Fibroblast of skin of scalp (primary cell): ENCODE measurements at places on chromosomes 1 and 21.

- DNase-seq, result no peak
These were observed 853.8 kb downstream of the USP25 start for GRCh38 chr21:16583556-16583955.

DNA sequence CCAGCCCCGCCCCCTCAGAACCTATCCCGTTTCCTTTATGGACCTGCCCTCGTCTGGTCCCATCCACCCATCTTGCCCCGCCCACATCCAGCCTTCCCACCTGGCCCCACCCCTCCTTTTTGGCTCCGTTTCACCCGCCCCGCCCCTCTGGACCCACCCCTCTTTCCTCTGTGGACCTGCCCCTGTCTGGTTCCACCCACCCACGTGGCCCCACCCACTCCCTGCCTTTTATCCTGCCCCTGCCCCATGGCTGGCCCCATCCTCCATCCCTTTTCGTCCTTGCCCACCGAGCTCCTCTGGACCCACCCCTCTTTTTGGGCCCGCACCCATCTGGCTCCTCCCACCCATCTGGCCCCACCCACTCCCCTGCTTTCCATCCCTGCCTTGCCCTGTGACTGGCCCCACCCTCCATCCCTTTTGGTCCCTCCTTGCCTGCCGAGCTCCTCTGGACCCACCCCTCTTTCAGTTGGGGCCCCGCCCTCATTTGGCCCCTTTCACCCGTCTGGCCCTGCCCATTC lies 177.3 kb downstream of the CAMTA1 start:
- DNase-seq, result no peak

DNA sequence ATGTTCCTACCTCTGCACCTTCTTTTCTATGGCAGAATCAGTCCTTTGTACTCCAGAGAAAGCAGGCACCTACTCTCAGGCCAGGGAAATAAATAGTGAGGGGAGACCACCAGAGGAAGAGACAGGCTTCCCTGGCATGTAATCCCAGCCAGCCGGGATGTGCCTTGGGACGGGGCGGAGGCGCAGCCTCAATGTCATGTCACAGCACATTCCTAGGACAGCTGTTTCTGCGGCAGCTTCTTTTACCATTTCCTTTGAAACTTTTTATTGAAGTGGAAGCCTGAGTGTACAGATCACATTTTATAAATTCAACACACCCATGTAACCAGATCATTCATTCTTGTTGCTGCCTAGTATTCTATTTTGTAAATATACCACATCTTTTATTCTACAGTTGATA lies 67.9 kb upstream of the ZNF326 start:
- DNase-seq, result no peak

DNA sequence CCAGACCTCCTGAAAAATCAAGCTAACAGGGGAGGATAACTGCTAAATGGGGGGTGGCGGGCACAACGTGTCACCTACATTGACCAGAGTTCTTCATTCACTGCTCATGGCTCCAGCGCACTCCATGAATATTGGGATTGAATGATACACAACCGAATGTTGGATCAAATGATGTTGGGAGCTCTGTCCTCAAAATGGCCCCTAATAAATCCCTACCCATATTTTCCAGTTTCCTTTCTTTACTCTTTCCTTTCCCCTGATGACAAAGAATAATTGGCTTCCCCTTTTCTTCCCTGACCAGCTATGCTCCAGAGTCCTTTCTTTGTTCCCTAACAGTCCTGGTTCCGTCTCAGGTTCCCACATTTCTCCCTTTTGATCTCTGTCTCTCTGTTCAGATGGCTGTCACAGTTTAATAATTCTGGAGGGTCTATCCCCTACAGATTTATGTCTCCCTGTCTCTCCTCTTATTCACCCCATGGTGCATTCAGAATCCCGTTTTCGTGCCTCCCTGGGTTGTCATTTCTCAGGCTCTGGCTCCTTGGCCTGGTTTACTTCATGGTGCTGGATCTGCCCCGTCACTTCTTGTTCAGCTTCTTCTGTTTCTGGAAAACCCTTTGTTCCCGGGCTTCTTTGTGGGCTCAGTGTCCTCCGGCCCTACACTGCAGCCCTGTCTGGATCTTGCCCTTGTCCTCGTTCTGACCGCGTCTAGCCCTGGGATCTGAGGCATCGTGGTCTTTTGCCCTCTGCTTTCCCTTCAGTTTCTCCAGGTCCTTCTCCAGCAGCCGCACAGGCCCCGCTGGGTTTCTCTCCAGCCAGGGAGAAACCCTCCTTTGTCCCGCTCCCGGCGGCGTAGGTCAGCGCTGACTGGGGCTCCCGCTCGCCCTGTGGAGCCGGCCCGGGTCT lies 78.3 kb downstream of the NDUFS5 start:
- DNase-seq, result peak; percentile 33

DNA sequence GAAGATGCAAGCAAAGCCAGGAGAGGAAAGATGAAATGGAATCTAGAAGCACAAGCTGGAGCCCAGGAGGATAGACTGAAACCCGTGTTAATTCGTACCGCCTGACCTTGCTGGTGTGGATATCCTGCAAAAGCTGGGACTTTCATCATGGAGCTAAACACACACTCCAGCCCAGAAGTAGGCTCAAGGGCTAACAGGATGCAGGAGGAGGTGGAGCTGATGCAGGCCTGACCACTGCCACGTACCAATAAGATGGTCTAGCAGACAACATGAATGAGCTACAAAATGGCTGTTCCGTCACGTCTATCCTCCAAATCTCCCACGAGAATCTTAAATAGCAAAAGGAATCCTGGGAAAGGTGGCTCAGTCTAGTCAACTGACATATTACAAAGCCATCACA lies 270.3 kb downstream of the SDCCAG8 start:
- no peak for DNase-seq

DNA sequence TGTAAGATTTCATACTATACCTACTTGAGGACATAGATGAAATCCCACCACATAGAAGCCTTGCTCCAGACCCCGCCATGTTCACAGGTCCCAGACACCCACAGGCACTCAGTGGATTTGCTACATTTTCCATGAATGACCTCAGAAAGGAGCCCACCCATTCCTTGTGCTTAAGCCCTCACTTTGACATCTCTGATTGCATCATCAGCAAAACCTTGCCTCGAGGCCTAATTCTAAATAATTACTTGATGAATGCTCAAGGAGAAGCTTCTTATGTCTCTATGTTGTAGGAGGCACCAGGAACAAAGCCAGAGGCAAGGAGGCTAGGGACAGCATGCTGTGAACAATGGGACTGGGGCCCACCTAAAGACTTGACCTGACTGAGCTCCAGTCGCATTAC lies 12.1 kb downstream of the OVGP1 start:
- DNase-seq, result no peak

- DNase-seq, result no peak
These were observed at the start of gene LRRN2 for GRCh38 chr1:204685236-204686006. TSS of gene LRRN2 (minus strand) at chr1:204685738. CDS start at chr1:204619992, 65,746 bp downstream.

- DNase-seq, result no peak
These were observed 10.5 kb downstream of the SNAP47 start for GRCh38 chr1:227745568-227746265.

GRCh38 chr1:36796733-36797132 lies 237.6 kb downstream of the GRIK3 start:
- DNase-seq, result no peak

- no peak for DNase-seq
These were observed 192.8 kb downstream of the FCRL5 start for GRCh38 chr1:157359314-157360022.

GRCh38 chr21:33894736-33895288 lies 20.8 kb downstream of the ATP5PO start:
- DNase-seq, result peak; percentile 88

GRCh38 chr1:30411206-30411605 lies 312.2 kb downstream of the MATN1 start:
- DNase-seq, result no peak

GRCh38 chr21:41961282-41961701 lies 7.5 kb upstream of the C2CD2 start:
- no peak for DNase-seq

GRCh38 chr1:243850202-243850451 lies at the start of gene AKT3:
TSS of gene AKT3 (minus strand) at chr1:243850243. CDS start at chr1:243843170, 7,073 bp downstream.
- peak; percentile 91 for DNase-seq

DNA sequence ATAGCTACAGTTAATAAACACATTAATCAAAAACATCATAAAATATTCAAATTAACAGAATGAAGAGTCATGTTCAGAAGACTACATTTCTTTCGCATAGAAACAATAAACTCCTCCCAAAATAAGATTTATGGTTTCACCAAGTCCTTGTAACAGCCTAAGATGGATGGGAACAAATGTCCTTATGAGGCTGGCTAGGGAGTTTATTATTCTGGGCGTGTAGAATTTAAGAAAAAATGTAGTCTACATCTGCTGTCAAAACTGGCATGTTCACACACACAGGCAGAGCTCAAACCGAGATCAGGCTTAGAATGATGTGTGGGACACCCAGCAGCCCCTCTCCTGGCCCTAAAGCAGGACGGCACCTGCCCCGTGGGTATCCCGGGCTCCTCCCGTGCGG lies 101.1 kb downstream of the NPHP4 start:
- DNase-seq, result no peak

DNA sequence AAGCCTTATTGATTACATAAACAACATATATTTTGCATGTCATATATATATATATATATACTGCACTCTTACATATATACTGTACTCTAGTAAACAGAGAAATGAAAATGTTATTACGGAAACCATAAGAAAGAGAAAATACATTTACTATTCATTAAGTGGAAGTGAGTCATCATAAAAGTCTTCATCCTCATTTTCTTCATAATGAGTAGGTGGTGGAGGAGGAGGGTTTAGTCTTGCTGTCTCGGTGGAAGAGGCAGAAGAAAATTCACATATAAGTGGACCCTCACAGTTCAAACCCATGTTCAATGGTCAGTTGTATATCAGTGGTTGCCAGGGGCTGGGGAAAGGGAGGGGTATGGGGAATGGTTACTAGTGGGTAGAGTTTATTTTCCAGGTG lies 8.0 kb upstream of the IFNLR1 start:
- no peak for DNase-seq

- DNase-seq, result peak; percentile 39
These were observed 560.5 kb downstream of the KIF26B start for GRCh38 chr1:245715291-245715701.

DNA sequence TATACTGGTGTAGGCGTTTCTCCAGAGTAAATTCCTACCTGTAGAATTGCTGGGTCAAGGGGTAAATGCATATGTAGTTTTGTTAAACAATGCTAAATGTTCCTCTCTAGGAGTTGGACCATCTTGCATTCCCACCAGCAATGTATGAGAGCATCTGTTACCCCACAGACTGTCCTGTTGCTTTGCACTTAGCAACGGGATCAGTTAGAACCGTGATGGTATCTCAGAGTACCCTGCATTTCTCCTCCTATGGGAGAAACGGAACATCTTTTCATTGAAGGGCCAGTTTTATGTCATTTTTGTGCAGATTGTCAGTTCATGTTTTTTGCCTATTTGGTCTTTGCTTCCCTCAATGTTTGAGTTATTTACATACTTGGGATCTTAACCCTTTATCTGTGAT lies 18.0 kb upstream of the RIPPLY3 start:
- no peak for DNase-seq

DNA sequence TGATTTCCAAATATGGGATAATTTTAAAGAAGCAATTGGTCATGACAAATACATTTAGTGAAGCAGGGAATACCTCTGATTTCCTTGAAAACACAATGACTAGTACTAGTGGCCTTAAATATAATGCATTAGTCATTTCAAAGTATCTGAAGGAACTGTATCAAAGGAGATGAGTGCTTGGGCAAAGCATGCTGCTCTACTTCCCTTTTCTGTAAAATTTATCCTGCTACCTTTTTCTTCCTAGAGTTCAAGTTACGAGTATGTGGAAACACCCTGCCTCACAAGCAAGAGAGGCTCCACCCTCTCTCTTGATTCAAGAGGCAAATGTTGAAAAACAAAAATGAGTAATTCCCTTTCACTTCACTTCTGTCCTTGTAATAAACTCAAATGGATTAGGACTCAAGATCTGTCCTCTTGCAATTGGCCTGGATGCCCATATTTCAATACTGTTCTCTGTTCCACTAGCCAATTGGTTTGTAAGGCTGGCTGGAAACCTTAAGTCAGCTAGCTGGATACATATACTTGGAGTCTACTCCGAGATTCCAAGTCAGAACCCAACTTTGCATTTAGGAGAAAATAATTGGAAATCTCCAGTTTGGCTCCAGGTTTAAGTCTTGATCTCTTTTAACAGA lies 92.5 kb downstream of the CDC42BPA start:
- peak; percentile 81 for DNase-seq

GRCh38 chr1:20587661-20588053 lies 1.2 kb upstream of the CDA start:
- DNase-seq, result peak; percentile 27

DNA sequence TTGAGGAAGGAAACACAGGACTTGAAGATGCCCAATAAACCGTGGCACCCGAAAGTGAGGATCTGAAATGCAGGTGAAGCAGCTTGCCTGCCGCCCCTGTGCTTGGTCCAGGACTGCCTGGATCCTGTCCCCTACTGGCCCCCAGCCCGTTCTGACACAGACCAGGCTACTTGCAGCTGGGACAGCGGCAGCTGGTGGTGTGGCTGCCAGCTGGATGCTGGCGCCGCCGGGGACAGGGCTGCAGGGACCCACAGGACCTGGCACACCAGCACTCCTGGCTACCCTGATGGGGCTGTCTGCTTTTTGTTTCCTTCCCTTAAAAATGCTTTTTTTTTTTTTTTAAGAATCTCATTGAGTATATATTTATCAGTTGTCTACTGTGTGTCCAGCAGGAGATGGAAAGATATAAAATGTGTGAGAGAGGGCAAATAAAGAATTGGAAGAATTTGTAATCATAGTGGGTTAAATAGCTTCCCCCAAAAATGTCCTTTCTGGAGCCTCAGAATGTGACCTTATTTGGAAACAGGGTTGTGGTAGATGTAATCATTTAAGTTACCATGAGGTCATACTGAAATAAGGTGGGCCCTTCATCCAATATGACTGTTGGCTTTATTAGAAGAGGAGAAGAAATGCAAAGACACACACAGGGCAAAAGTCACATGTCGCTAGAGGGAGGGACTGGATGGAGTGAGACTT lies 165.6 kb downstream of the DSCAM start:
- peak; percentile 43 for DNase-seq

- no peak for DNase-seq
These were observed 632.7 kb upstream of the NR5A2 start for GRCh38 chr1:199394856-199395255.

- no peak for DNase-seq
These were observed 736.4 kb downstream of the MATN1 start for GRCh38 chr1:29986986-29987385.

- DNase-seq, result no peak
These were observed 223.4 kb upstream of the DUSP10 start for GRCh38 chr1:221965252-221965651.

- DNase-seq, result no peak
These were observed 8.7 kb downstream of the TIE1 start for GRCh38 chr1:43309405-43310025.

DNA sequence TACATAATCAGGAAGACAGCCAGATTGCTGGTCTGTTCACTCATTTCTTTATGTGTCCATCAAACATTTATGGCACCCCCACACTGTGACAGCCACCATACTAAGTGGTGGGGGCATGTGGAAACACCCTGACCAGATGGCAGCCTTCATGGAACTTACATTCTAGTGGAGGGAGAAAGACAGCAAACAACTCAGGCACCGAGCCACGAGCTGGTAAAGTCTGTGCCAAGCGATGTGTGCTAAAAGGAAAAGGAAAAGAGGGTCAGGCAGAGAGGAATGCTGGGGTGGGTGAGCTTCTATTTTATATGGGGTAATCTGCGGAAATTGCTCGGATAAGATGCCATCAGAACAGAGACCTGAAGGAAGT lies 33.2 kb upstream of the CD2 start:
- no peak for DNase-seq
